GM12891 (cell line): ENCODE measurements at places on chromosomes 11 and 22.
A peak's percentile ranks its signal among the peaks of the same experiment; 100 is the strongest.

DNA sequence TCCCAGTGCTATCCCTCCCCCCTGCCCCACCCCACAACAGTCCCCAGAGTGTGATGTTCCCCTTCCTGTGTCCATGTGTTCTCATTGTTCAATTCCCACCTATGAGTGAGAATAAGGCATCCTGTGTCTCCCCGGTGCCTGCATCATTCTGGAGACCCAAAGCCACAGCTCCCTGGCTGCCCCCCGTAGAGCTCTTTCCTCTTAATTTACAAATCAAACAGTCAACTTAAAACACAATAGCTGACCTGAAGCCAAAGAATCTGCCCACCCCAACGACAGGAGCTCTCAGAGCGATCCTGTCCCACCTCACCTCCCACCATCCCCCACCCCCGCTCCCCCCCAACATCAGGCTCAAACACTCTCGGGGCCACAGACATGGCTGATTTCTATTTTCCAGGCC lies 558.3 kb downstream of the BRD1 start:
- DNase-seq, result no peak

DNA sequence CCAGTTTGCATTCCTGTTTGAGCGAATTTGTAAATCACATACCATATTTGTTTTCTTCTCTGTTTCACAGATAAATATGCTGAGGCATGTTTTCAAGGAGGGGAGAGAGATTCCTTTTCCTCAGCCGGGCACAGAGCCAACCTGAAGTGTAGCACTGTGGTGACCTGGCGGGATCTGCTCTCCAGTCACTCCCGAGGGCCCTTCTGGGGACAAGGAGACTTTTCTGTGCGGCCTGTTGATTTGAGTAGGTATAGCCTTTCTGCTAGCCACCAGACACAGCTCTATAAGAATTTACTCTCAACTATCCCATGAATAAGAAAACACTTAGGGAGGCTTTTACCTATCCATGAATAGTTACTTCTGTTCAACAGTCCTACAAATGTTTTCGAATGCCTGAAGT lies 63.5 kb upstream of the FDX1 start:
- no peak for DNase-seq

DNA sequence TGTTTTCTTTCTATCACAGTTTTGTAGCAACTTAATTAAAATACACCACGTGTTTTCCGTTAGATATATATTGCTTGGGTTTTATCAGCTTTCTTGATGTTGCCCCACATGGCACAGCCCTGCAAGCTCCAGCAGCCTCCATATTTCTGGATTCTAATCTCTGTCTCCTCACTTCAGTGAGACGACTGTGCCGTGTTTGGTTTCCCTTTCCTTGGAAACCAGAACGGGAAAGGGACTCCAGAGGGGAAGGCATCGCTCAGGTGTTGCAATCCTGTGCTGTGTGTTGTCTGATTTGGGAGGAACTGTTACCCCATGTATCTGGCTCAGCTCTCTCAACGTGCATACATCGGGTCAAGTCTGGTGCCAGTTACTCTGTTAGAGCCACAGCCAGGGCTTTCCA lies 464.2 kb upstream of the B3GAT1 start:
- DNase-seq, result no peak

DNA sequence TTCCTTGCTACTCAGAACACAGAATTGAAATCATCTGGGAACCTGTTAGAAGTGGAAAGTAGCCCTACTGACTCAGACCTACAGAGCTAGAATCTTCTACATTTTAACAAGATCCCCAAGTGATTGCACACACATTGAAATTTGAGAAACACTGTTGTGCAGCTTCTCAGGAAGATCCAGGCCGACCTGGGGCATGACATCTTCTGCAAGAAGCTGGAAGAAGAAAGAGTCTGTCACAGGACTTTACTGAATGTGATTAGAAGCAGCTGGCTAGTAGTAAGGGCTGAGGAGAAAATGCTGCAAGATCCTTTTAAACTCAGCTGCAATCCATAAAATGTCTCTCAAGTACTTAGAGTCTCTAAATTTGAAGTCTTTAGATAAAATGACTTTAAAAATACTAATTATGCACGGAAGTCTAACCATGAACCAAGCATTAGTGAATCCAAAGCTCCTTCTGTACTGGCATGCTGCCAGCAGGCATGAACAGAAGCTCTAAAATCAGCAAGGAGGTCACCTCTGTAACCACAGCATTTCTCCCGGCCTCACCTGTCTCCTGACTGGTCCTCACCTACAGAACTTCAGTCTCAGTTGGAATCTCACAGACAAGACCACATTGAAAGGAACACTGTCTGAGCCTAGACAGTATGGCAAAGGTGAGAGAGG lies 85.0 kb downstream of the SERGEF start:
- DNase-seq, result no peak

DNA sequence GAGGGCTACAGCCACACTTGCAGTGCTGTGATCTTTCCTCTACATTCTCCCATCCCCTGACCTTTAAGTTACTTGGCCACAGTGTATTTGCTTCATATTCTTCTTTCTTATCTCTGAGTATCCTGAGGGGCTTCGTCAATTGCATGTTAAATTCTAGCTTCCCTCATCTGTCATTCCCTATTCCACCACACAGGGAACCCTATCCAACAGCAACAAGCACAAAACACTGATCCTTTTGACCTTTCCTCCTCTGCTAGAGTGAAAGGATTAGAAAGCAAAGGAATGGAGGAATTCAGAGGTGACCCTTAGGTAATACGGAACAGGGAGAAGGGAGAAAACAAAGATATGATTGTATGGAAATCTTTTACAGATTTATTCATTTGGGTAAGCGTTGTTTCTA lies 1061.7 kb upstream of the TENM4 start:
- no peak for DNase-seq

DNA sequence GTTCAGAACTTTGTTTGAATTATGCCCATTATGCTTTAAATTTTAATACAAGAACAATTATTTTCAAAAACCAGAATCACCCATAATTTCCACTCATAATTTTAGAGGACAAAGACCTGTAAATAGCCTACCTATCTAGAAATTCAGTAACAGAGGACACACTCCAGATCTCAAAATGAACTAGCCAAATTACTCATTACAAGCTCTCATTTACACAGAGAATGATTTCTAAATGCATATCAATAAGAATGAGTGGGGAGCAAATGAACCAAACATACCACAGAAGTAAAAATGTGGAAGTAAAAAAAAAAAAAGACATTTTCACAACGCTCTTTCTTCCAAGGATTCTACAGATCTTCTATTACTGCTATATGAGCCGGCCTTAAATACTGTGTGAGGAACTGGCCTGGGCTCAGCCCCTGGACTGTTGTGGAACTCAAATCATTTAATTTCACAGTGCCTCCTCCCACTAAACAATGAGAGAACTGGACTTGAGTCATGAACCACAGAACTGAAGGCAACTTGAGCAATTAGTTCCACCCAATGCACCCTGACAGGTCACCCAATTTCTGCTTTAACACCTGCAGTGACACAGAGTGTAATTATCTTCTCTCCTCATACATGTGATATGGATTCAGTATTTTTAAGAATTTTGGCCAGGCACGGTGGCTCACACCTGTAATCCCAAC lies 8.0 kb downstream of the MRTFA start:
- no peak for DNase-seq

GRCh38 chr11:44536788-44537516 lies 28.5 kb upstream of the CD82 start:
- DNase-seq, result no peak

- DNase-seq, result peak; percentile 95
Measured at GRCh38 chr11:47269829-47270305, at the start of gene MADD. MADD (plus strand) TSS chr11:47270133.

- DNase-seq, result no peak
Measured at GRCh38 chr11:114017723-114018122, 41.8 kb upstream of the ZBTB16 start.

DNA sequence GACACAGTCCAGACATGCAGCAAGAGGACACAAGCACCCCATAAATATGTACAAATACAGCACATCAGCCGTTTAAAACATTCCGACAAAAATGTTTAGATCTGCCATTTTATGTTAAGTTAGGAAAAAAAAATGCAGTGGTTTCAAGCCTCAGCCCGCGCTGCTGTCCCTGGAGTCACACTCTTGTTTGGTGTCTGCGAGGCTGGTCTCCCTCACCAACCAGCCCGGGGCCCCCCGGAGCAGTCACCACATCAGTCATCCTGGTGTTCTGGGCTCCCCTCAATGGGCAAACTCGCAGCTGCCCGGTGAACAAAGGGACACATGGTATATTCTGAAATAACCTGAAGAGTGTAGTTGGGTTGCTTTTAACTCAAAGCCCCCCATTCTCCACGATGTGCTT lies 1022.2 kb downstream of the BRD1 start:
- no peak for DNase-seq

DNA sequence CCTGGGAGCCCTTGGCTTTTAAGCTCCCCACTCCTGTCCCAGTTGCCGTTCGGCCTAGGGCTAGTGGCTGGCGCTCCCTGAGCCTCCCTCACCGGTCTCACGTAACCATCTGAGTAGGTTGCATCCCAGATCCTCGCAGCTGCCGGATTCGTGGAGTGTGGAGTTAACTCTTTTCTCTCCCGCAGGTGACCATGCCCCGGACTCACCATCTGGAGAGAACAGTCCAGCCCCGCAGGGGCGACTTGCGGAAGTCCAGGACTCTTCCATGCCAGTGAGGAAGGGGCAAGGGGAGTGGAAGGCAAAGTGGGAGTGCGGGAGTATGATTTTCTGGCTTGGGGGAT lies 902 bp downstream of the MUS81 start:
- no peak for DNase-seq

- no peak for DNase-seq
Measured at GRCh38 chr11:101091781-101092180, 37.8 kb downstream of the PGR start.

GRCh38 chr11:69088676-69089146 lies 40.0 kb downstream of the TPCN2 start:
- peak; percentile 98 for DNase-seq

GRCh38 chr11:46970913-46971625 lies 34.5 kb downstream of the CSTPP1 start:
- no peak for DNase-seq

DNA sequence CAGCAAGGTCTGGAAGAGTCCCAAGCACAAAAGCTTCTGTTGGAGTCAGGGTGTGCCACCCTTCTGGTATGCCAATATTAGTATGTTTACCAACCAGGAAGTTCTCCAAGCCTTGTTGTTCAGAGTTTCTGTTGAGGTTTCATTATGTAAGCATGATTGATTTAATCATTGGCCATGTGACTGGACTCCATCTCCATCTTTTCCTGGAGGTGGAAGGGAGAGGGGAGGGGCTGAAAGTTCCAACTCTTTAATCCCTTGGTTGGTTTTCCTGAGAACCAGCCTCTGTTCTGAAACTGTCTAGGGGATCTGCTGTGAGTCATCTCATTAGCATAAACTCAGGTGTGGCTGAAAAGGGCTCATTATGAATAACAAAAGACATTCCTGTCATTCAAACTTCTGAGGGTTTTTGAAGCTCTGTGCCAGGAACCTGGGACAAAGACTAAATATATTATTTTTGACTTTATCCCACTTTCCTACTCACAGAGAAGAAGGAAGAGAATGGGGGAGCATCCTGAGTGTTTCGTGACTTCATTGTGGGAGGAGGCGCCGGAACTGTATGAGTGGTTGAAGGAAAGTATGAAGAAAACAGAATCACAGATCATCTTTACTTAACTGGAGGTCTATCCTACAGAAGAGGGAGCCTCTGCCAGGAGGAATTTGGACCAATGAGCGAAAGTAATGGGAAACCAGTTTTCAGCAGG lies 138.2 kb downstream of the NECTIN1 start:
- DNase-seq, result no peak

DNA sequence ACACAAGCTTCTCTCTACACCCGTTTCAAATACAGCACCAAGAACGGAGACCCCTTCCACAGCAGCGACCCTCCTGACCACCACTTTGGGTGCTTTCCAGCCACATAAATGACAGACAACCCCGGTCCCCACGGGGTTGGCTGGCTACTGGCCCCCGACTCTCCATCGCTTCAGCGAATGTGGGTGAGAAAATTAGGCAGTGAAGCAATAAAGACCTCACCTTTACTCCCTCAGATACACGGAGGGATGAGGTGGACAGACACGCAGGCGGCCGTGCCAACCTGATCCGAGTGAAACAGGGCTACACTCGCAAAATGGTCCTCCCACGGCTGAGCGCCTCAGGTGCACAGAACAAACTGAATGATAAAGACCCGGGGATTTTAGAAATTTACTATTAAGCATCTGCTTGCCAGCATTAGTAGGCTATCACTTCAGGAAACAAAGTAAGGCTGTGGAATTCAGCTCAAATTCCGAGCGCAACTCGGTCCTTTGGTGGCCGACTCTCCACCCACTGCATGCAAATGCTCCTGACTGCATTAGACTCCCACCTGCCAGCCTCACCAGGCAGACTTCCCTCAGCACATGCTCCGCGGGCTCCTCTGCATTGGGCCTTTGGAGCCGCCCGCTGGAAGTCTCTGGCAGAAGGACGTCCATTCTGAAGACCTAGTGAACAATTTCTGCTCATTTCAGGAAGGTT lies 12.8 kb upstream of the EFCAB6 start:
- DNase-seq, result peak; percentile 10

DNA sequence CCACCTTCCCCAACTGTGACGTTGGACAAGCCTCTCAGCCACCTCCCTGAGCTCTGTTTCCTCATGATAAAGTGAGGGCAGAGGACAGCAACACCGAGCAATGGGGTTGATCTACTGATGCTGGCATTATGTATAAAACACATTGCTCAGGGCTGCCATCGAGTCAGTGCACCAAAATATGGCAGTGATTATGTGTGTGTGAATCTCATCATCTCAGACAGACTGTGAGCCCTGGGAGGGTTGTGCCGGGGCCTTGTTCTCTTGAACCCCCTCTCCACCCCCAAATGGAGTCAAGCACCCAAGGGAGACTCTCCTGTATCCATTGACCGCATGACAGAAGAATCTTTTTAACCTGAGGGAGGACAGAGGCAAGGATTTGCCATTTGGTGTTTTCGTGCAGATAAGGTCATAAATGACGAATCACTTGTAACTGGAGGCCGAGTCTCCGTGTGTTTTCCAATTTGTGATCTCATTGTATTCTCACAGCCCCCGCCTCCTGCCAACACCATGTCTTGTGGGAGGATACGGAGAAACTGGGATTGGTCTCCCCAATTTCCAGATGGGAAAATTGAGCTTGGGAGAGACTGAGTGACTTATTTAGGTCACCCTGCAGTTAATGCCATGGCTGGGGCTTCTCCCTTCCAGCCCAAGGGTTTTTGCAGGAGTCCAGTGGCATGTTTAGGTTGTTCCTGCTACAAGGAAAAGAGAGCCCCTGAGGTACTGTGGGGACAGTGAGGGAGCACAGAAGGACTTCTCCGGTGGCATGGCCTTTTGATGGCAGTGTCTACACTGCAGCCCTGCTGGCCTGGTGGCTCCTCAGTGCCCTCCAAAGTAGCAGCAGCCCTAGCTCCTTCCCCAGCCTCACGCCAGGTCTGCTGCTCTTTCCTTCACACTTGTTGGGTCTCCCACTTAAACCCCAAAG lies 52.4 kb downstream of the CHRDL2 start:
- DNase-seq, result no peak

DNA sequence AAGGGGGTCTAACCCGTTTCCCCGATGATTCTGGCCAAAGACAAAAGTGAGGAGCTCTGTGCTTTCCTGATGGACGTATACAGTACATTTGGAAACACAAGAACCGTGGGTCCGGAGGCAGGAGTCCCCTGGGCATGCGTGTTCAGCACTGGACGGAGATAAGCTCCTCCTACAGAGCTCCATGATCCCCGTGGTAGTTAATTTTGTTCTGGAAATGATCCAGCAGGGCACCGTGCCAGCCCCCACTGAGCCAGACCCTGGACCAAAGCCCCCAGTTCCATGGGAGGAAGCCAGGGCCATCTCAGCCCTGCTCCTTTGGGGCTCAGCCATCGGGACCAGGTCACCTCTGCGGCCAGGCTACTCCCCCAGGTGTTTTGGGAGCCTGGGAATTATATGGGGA lies 83.3 kb downstream of the TRMU start:
- no peak for DNase-seq

- DNase-seq, result peak; percentile 18
Measured at GRCh38 chr22:26360169-26360885, 68.7 kb upstream of the ASPHD2 start.
